ENCODE measurements at places on chromosomes 2 and 18. TPM values are rescaled to one million over a fixed set of nuclear protein-coding genes. Genes with fewer than 3 reads are reported as not detected.
A peak's percentile ranks its signal among the peaks of the same experiment; 100 is the strongest.

Gene SLC5A7
- total RNA-seq = 3.0 TPM

- no peaks in the 10 kb centered on the region for H3K36me3 ChIP-seq
- no peak for DNase-seq
- no peak overlapping the region for H3K4me3 ChIP-seq
- no peak overlapping the region for H3K27ac ChIP-seq
- H3K27me3 ChIP-seq = no peaks in the 10 kb centered on the region
These were observed 88.0 kb downstream of the TPO start for GRCh38 chr2:1501038-1501851.

DNA sequence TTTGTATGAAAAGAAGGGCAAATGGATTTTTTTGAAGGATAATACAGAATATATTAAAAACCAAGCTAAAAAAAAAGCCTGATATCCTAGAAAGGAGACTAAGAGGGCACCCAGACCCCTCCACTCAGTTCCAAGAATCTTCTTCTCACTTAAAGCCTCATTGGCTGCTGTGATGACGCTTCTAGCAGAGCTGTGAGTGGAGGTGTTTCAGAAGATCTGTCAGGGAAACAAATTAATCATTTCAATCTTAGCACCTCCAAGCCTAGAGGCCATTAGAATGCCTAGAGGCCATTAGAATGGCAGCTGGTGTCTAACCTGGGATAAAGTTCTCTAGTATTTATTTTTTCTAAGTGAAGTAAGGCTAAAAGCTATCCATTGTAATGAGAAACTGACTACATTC, 164.2 kb upstream of the TMEM200C start:
- no peak for DNase-seq
- H3K4me3 ChIP-seq = no peak overlapping the region
- no peaks in the 10 kb centered on the region for H3K27me3 ChIP-seq
- H3K36me3 ChIP-seq = peaks cover 2% of the 10 kb centered on the region
- no peak overlapping the region for H3K27ac ChIP-seq
- H3K4me1 ChIP-seq = peaks cover 49% of the 10 kb centered on the region

Gene ABCB11
- total RNA-seq = 0.07 TPM

DNA sequence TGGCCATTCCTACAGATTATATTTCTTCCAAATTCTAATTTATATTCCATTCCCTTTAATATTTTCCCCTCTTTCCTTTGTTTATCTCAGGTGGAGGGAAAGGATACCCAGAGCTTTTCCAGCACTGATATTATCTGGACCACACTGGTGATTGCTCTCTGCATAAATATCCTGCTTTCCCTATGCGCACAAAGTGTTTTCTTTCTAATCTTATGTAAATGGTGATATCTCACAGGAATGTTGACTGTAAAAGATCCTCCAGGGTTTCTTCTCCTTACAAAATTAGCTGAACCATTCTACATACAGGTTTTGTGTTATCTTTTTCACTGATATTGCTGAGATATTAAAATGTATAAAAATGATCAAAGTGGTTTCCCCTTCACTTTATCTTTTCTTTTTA, 59.1 kb upstream of the GALNT13 start:
- H3K36me3 ChIP-seq = no peaks in the 10 kb centered on the region
- no peak for DNase-seq
- no peaks in the 10 kb centered on the region for H3K27me3 ChIP-seq
- no peak overlapping the region for H3K4me3 ChIP-seq
- H3K27ac ChIP-seq = no peak overlapping the region

DNA sequence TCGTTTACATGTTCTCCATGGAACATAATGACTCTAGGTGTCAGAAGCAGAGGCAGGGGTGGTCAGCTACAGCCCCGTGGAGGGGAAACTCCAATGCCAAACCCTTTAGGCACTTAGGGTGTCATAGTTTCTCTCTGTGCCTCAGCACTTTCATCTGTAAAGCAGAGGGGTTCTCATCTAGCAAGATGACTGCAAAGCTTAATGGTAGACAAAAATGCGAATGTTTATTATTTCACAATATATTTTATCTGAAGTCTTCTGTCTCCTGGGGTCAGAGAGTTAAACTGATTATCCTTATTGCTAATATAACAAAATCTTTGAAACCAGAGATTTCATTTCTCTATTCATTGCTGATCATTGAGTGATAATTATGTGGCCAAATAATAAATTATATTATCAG, 522.5 kb downstream of the TSN start:
- no peaks in the 10 kb centered on the region for H3K4me1 ChIP-seq
- H3K4me3 ChIP-seq = no peak overlapping the region
- DNase-seq = no peak
- H3K36me3 ChIP-seq = no peaks in the 10 kb centered on the region

- H3K36me3 ChIP-seq = no peaks in the 10 kb centered on the region
- H3K27ac ChIP-seq = no peak overlapping the region
- H3K4me1 ChIP-seq = peaks cover 11% of the 10 kb centered on the region
These were observed 196.5 kb downstream of the LNPK start for GRCh38 chr2:175805442-175806124.

GRCh38 chr2:67451086-67451832, 54.1 kb downstream of the ETAA1 start:
- H3K27ac ChIP-seq = no peak overlapping the region
- H3K4me1 ChIP-seq = peaks cover 7% of the 10 kb centered on the region
- no peaks in the 10 kb centered on the region for H3K36me3 ChIP-seq
- H3K4me3 ChIP-seq = no peak overlapping the region
- DNase-seq = no peak
- H3K27me3 ChIP-seq = no peaks in the 10 kb centered on the region

DNA sequence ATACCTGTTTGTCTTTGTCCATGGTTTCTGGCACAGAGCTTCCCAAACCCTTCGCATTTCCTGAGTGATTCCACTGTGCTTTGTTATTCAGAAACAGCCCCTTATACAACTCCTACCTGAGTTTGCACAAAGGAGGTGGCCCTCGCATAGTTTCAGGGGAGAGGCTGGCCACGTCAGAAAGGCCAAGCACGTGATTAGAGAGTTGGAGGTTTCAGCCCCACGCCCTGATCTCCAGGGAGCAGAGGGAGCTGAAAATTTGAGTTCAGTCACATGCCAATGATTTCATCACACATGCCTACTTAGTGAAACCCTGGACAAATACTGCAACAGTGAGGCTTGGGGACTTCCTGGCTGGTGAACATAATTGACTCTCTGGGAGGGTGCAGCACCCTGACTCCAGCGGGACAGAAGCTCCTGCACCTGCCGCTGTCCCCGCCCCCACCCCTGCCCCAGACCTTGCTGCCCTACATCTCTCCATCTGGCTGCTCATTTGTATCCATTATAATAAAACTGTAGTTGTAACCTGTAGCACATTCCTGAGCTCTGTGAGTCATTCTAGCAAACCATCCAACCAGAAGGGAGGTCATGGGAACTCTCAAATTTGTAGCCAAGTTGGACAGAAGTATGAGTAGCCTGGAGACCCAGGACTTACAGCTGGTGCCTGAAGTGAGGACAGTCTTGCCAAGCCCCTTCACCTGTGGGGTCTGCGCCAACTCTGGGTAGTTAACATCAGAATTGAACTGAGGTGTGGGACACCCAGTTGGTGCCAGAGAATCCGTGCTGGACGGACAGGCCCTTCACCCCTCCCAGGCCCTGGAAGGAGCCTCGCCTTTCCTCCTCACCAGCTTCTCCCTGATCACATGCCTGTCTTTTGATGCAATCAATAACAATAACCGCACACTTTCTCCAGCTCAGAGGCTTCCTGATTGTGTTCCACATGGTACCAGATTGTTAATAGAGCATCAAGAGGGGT, 224.3 kb downstream of the ANAPC1 start:
- no peak for DNase-seq
- H3K36me3 ChIP-seq = no peaks in the 10 kb centered on the region
- peaks cover 6% of the 10 kb centered on the region for H3K4me1 ChIP-seq
- no peak overlapping the region for H3K4me3 ChIP-seq
- H3K27me3 ChIP-seq = no peaks in the 10 kb centered on the region

GRCh38 chr18:35875566-35875965, 96.9 kb upstream of the RMP24 start:
- H3K27ac ChIP-seq = no peak overlapping the region
- H3K36me3 ChIP-seq = no peaks in the 10 kb centered on the region
- H3K4me3 ChIP-seq = no peak overlapping the region
- H3K4me1 ChIP-seq = peaks cover 7% of the 10 kb centered on the region

DNA sequence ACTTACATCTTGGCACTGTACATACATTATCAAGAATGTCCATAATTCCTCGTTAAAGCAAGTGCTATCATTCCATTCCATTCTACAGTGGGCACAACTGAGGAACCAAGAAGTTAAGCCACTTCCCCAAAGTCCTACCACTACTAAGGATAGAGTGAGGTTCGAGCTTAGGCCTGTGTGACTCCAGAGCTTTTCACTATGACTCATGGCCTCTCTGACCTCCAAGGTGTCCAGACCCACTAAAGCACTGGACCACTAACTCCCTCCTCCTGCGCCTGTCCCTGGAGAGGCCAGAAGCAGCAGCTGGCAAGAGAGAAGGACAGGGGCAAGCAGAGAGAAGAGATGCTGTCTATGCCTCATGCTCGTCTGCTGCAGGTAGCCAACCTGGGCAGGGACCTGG, 117.0 kb downstream of the ZBTB7C start:
- H3K36me3 ChIP-seq = no peaks in the 10 kb centered on the region
- peaks cover 28% of the 10 kb centered on the region for H3K4me1 ChIP-seq
- H3K27ac ChIP-seq = peak overlapping the region; percentile 19
- H3K4me3 ChIP-seq = no peak overlapping the region
- DNase-seq = no peak
- no peaks in the 10 kb centered on the region for H3K27me3 ChIP-seq

Gene RAB27B
- total RNA-seq = 0.44 TPM

- H3K4me1 ChIP-seq = peaks cover 36% of the 10 kb centered on the region
- peak overlapping the region; percentile 27 for H3K4me3 ChIP-seq
- no peaks in the 10 kb centered on the region for H3K36me3 ChIP-seq
- DNase-seq = no peak
These were observed 85.4 kb upstream of the TMEM200C start for GRCh38 chr18:5980721-5981120.

DNA sequence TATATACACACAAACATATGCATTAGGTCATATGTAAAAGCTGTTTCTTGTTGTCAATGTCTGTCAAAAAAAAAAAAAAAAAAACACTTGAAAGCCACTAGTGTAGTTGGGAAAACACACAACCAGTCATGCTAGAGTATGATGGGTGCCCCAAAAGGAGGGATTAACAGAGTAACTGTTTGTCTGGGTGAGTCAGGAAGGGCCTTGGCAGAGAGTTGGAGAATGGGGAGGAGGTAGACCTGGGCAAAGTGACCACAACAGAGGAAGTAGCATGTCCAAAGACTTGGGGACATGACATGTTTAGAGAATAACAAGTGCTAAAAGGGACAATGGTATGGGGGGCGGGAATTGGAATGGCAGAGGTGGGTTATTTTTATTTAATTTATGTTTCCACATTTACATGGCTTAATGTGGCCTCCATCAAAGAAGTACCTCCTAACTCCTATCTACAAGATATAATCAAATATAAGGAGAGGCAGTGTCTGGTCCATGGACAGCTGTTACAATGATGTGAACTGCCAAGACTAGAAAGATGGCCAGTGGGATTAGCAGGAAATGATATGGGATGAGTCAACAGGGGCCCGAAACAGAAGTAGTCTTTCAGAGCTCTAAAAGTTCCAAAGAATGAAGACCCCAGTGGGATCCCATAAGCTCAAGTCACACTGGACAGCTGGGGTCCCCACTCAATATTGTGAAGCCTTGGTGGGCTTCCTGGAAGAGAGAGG, 99.9 kb upstream of the ZFP36L2 start:
- H3K4me3 ChIP-seq = no peak overlapping the region
- peaks cover 32% of the 10 kb centered on the region for H3K36me3 ChIP-seq
- DNase-seq = no peak
- H3K27ac ChIP-seq = no peak overlapping the region
- H3K27me3 ChIP-seq = no peaks in the 10 kb centered on the region
- H3K4me1 ChIP-seq = peaks cover 32% of the 10 kb centered on the region

Gene DCDC2C
- not detected for total RNA-seq

Gene MYL12A
- 165 TPM for total RNA-seq

Gene ANKRD29
- total RNA-seq = 0.61 TPM

Gene PKDCC
- total RNA-seq = 74.4 TPM

- no peaks in the 10 kb centered on the region for H3K36me3 ChIP-seq
- peaks cover 5% of the 10 kb centered on the region for H3K4me1 ChIP-seq
- H3K27me3 ChIP-seq = no peaks in the 10 kb centered on the region
- DNase-seq = no peak
- no peak overlapping the region for H3K27ac ChIP-seq
- no peak overlapping the region for H3K4me3 ChIP-seq
These were observed 284.6 kb downstream of the PHLPP1 start for GRCh38 chr18:62999921-63000320.

DNA sequence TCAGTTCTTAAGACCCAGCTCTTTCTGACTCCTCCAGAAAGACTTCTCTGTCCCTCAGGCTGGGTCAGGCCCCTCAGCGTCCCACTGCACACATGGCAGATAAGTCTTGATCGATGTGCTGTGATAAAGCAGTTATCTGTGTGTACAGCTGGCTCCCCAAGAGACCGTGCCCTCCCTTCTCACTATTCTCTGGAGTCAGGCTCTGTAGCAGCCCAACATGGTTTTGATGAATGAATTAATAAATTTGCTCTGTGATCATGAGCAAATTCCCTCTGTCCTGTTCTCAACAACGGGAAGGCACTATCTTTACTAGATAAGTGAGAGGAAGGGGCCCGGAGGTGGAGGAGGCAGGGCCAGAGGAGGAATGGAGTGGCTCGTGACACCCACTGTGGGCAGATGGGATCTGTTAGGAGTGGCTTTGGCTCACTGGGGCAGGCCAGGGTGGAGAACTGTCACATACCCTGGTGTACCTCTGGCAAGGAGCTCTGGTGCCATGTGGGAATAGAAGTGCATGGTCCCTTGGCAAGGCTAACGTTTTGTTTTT, 48.3 kb downstream of the ZFP36L2 start:
- peaks cover 31% of the 10 kb centered on the region for H3K4me1 ChIP-seq
- no peaks in the 10 kb centered on the region for H3K27me3 ChIP-seq
- no peaks in the 10 kb centered on the region for H3K36me3 ChIP-seq
- H3K27ac ChIP-seq = peak overlapping the region; percentile 43

GRCh38 chr2:147109291-147109690, 735.5 kb upstream of the ACVR2A start:
- H3K36me3 ChIP-seq = no peaks in the 10 kb centered on the region
- DNase-seq = no peak
- no peaks in the 10 kb centered on the region for H3K27me3 ChIP-seq
- peaks cover 13% of the 10 kb centered on the region for H3K4me1 ChIP-seq
- no peak overlapping the region for H3K4me3 ChIP-seq
- no peak overlapping the region for H3K27ac ChIP-seq
